Foreskin fibroblast (primary cell): ENCODE measurements at places on chromosomes 6 and 20.
A peak's percentile ranks its signal among the peaks of the same experiment; 100 is the strongest.

DNA sequence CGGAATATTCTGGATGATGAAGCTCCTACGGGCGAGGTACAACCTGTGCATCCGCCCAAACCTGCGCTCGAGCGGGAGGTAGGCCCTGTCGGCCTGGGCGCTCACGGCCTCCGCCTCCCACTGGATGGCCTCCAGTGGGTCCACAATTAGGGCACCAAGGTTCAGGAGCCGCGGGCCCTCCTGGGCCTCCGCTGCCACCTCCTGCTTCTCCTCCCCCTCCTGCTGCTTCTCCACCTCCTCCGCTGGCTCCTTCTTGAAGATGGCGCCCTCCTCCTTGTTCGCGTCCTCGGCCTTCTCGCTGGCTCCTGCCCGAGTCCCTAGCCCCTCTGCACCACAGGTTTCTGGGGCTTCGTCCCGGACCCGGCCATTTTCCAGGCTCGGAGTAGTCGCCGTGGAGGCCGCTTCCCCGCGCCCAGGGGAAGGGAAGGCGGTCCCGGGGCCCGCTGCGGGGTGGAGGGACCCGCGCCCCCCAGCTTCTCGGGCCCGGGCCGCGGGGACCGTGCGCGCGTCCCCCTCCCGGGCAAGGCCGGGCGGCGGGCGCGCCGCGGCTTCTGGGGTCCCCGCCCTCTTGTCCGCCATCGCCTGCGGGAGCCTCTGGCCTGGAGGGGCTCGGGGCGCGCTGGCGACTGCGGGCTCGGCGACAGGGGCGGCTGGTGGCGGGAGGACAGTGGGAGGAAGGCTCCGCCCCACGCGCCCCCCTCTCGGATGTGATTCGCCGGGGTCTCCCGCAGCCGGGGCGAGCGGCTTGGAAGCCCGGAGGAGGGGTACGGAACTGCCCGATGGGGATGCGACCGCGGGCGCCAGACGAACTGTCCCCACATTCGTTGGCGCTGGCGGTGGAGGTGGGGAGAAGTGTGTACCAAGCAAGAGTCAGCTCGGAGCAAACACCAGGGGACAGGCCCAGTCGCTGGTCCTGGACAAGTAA is 17.6 kb downstream of the PLAGL2 start:
- DNase-seq, result peak; percentile 20

- no peak for DNase-seq
Measured at GRCh38 chr6:117911660-117912059, 4.6 kb downstream of the SLC35F1 start.

GRCh38 chr20:18496042-18496441 is 983 bp downstream of the RBBP9 start:
- DNase-seq, result peak; percentile 1

- no peak for DNase-seq
Measured at GRCh38 chr6:1475174-1475573, 85.8 kb downstream of the FOXF2 start.

- no peak for DNase-seq
Measured at GRCh38 chr6:139378882-139379341, 4.5 kb upstream of the CITED2 start.

DNA sequence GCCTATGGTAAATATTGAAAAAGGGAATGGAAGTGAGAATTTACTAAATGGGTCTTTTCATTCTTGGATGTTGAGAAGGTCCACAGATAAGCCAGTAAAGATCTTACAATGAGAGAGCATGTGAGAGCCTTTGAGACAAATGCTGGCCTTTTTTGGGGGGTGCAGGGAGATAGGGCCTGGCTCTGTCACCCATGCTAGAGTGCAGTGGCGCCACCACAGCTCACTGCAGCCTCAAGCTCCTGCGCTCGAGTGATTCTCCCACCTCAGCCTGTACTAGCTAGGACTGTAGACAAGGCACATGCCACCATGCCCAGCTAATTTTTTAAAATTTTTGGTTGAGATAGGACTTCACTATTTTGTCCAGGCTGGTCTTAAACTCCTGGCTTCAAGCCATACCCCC is 63.2 kb upstream of the TMEM181 start:
- DNase-seq, result no peak

- no peak for DNase-seq
Measured at GRCh38 chr20:49480236-49480635, 2.2 kb downstream of the KCNB1 start.

GRCh38 chr20:46000262-46000996 is 8.3 kb upstream of the MMP9 start:
- peak; percentile 31 for DNase-seq

DNA sequence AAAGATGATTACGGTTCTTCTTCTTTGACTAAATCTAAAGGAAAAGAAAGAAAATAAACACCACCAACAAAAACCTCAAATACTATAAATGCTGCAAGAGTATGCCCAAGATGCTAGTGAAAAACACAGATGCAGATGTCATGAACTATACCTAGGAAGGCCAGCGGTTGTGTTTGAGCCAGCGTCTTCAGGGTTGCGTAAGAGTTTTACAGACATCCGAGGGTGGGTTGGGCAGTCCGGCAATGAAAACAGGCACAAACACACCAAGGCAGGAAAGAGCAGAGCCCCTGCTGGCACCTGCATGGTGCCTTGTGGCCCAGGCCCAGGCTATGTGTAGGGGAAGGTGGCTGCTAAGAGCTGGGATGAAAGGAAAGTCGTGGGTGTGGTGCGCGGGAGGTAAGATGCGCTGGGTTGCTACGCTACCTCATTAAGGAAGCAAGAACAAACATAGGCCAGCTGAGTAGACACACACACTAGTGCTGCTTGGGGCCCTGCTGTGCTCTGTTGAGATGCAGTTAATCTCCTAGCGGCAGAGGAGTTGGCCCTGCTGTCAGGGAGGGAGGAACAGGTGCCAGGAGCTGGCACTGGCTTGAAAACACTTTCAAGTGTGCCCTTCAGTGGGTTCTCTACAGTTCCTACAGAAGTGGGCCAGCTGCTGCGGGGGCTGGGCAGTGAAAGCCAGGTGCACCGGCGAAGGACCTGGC is 170.2 kb upstream of the PLN start:
- DNase-seq, result no peak

DNA sequence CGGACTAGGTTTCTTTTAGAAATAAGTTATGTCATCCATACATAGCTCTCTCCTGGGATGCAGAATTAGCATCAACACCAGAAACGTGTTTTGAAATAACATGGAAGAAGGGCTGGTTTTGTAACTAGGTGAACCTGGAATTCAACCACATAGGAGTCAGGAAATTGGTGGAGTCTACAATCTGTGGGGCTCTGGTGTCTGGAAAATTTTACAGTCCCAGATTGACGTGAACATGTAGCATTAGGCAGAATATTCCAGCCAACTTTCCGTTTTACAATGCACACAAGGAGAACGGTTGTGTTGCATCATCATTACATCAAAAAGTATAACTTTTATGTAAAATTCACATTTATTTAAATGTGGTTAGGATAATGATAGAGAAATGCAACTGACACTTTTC is 1.9 kb downstream of the KCNQ5 start:
- DNase-seq, result no peak

GRCh38 chr20:63840405-63840828 is 9.4 kb upstream of the ZBTB46 start:
- DNase-seq, result no peak

DNA sequence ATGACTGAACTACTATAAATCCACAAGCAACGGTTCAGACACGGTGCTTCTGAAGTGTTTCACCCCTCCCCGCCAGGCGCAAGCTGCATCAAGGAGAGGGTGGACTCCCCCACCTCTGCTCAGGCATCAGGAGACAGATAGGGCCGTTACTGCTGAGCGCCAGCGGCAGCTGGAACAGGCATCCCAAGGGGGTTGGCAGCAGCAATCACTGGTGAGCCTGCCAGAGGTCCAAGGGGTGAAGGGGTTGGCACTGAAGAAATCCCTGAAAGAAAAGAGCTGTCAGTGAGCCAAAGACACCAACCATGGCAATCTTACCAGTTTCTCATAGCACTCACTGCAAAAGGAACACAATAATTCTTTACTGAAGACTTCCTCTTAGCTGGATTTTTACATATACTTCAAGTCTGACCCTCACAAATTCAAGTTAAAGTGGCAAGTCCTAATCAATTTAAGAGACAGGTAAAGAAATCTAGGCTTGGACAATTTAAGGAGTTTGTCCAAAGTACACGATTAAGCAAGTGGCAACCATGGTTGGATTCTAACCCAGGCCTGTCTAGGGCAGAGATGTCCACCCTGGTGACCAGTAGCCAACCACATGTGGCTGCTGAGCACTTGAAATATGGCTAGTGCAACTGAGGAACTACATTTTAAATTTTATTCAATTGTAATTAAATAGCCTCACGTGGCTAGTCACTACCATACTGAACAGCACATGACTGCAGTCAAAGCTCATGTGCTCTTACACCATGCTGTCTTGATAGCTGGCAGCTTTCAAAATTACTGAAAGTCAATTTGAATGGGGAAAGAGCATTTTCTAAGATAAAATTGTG is 21.7 kb upstream of the TBC1D20 start:
- DNase-seq, result no peak

DNA sequence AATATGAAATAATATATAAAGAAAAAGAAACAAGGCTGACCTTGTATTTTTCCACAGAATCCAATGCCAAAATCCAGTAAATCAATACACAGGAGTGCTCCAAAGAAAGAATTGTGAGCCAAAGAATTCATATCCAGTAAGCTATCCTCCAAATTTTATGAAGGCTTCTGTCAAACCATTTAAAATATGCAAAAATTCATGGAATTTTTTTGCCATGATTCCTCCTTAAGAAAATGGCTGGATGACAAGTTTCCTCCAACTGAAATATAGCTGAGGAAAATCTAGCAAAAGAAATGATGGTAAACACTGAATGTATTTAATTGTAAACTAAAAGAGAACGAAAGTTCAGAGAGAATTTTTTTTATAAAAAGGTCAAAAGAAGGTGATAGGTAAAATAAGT is 290.3 kb downstream of the UBE3D start:
- DNase-seq, result no peak

- DNase-seq, result peak; percentile 77
Measured at GRCh38 chr6:132399376-132400074, 1.8 kb downstream of the MOXD1 start.

- DNase-seq, result no peak
Measured at GRCh38 chr20:9066191-9066590, 2.7 kb upstream of the PLCB4 start.

- DNase-seq, result no peak
Measured at GRCh38 chr20:49924247-49924646, 8.9 kb upstream of the SPATA2 start.

DNA sequence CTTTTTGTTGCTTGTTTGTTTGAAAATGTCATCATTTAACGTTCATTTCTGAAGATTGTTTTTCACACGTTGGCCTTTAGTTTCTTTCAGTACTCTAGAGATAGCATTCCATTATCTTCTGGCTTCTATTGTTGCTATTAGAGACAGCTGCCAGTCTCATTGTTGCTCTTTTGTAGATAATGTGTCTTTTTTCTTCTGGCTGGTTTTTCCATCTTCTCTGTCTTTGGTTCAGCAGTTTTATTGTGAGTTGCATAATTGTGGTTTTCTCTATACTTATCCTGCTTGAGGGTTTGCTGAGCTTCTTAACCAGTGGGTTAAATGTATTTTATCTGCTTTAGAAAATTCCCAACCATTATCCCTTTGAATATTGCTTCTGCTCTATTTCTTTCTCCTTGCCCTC is 23.2 kb upstream of the AIG1 start:
- no peak for DNase-seq

DNA sequence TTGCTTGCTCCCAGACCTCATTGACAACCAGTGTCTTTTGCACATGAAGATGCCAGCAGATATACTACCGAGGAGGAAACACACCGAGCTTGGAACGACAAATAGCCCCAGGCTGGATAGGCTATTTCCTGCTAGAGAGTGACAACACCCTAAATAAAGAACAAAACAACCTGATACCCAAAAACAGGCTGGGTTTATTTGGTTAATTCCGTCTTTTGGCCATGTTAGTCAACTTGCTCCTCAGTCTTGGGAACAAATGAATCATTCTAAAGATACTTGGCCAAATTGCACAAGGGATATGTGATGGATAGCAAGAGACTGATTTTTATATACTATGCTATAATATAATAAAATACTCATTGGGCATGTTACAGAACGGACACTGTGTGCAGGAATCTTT is 11.5 kb upstream of the MUC22 start:
- DNase-seq, result peak; percentile 36

GRCh38 chr6:13664703-13665352 is 46.8 kb downstream of the RANBP9 start:
- DNase-seq, result peak; percentile 57

DNA sequence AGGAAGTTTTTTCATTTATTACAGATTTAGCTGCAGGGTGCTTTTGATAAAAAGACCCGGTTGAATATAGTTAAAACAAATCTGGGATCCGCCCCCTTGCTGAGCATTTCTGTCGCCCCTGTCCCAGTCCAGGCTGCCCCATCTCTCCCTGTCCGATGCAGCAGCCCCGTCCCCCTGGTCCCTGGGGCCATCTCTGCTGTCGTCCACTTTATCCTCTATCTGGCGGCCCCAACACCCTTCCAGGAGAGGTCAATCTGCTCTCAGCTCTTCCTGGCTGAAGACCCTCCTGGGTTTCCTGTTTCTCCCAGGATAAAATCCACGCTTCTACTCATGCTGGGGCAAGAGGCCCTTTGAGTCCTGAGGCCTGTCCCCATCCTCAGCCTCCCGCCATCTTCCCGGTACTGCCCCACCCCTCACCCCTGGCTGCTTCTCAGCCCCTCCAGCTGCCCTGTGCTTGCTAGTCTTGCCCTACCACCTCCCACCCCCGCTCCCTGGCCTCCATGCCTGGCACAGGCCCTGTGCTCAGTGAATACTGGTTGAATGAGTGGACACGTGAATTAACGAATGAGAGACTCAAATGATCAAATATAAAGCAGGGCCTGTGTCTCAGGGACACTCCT is 16.0 kb upstream of the PHACTR3 start:
- DNase-seq, result no peak

GRCh38 chr20:61570646-61571195 is 318.7 kb downstream of the CDH4 start:
- DNase-seq, result no peak

DNA sequence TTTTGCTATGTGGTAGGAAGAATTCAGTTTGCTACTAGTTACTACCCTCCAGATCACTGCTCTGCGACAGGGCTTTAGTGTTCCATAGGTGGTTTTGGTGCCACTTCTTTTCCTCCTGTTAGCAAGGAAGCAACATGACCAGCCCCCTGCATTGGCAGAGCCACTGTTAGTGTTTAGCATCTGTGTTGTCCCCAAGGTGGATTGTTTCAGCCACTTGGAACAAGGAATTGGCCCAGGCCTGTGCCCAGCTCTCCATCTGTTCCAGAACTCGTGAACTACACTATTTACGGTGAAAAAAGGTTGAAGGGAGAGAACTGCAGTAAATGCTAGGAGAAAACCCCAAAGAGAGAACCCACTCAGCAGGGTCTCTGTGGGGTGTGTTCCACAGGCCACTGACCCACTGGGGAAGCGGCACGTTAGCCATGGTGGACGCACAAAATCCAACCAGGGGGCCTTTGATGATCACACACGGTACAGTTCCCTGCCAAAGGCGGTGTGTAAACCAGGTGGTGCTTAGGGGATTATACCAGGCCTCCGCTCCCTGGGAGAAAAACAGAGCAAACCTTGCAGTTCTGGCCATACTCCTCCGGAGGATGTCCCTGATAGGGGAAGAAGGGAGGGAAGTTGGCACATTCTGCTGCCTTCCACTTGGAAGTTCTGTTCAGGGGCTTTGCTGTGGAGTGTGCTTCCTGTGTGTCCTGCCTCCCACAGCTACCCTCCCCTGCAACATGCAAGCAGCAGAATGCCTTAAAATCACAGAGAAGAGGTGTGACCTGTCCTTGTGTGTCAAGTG is 72.3 kb downstream of the LYRM2 start:
- DNase-seq, result no peak

GRCh38 chr20:33670715-33671499 is 3.3 kb downstream of the NECAB3 start:
- no peak for DNase-seq

- peak; percentile 82 for DNase-seq
Measured at GRCh38 chr6:16277101-16277981, 39.0 kb downstream of the GMPR start.

- DNase-seq, result no peak
Measured at GRCh38 chr6:28000351-28001045, 43.5 kb downstream of the OR2B6 start.
